ENCODE measurements at places on chromosomes 11 and 22.

- no peak for DNase-seq
Observed at GRCh38 chr11:66593650-66594049, 665 bp downstream of the CCS start.

GRCh38 chr11:46160100-46160499, 38.8 kb upstream of the PHF21A start:
- no peak for DNase-seq

DNA sequence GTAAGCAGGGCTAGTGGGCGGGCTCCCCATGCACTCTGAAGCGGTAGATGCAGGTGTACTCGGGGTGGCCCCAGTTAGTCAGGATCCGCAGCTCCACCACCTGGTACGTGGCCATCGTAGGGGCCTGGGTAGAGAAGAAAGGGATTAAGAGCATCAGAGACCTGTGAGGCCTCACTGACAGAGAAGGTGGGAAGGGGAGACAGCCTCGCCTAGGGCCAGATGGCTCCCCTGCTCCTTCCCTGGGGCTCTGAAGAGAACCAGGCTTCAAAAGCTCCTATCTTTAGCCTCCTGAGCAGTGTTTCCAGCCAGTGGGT, 19.6 kb downstream of the SUN2 start:
- no peak for DNase-seq

DNA sequence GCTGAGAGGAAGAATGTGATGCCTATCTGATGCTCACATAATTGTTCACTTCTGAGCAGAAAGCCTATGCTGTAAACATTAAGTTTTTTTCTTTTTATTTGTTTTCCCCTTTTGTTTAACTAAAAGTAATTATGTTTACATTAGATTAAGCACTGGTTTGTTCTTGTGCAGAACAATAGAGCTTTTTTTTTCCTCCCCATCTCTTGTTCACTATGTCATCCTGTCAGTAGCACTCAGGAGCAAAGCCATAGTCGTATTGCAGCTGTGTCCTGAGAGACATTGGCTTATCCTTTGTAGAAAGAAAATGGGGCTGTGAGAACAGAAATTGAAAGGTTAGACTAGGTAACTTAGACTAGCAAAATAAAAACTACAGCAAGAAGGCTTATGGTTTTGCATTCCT, 301.8 kb upstream of the RAG2 start:
- no peak for DNase-seq

DNA sequence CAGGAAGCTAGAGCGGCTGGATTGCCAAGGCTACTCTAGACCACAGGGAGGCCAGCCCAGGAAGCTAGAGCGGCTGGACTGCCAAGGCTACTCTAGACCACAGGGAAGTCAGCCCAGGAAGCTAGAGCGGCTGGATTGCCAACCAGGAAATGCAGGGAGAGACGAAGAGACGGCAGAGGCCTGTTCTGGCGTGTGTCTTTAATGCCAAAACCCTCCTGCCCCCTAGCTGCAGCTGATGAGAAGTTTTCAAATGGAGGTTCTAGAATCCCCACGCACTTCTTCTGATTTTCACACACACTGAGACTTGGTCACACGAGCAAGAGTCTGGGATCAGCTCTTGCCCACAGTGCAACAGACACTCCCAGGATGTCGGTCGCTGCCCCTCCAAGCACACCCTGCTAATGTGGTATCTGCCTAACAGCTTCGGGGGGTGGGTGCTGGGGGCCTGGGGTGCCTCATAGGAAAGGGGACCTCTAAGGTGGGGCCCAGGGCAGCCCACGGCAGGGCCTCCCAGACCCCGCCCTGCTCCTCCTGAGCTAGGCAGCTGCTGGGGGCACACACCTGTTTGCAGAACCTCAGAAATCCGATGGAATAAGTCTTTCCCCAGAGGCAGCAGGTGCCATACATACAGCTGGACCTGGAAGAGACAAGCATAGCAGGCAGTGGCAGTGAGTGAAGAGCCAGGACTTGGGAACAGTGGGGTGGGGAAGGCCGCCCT, 28.5 kb downstream of the MAFF start:
- DNase-seq: no peak

- no peak for DNase-seq
Observed at GRCh38 chr11:122265981-122266380, 150.0 kb upstream of the BLID start.

DNA sequence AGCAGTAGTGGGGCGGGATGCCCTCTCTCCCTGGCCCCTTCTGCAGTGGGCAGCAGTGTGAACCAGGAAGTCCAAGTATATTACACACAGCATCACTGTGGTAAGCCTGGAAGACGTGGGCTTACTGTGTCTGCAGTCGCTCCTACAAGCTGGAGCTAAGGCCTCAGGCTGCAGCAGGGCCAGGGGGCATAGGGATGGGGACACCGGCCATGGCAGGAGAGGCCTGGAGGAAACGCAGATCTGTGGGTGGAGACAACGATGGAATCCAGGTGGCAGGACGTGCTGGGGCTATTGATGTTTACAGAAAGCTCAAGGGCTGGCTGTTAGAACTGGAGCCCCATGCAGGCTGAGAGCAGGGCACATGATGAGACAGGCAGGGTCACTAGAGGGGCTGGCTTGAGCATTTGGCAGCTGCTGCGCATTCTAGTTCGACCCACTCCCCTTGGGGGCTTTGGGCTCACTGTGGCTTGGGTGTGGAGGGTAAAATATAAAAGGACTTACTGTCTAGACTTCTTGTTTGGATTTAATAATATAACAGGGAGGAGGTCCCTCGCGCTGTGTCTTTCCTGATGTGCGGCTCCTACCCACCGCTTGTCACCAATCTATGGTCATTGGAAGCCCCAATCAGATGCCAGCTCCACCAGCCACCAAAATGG, 539.5 kb downstream of the TBC1D22A start:
- no peak for DNase-seq

GRCh38 chr11:12196308-12196707, 85.9 kb downstream of the MICAL2 start:
- no peak for DNase-seq

DNA sequence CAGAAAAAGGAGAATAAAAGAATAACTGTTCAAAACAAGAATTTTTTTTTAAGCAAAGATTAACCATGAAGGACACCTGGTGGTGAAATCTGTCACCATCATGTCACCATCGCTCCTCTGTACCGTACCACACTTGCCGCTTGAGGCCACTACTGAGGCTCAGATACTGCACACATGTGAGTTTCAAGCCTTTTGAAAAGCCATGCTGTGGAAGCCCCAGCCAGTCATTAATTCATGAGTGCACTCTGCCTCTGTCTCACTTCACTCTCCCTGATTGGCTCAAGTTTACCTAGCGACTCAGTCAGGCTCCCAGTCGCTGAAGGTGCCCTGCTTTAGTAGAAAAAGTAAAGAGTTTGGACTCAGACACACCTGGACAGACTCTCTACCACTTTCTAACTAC, 6.6 kb upstream of the MS4A12 start:
- peak; percentile 56 for DNase-seq
